Liver (tissue), 10 donors: ENCODE measurements at places on chromosomes 5 and 9. TPM values are rescaled to one million over a fixed set of nuclear protein-coding genes. Genes with fewer than 3 reads are reported as not detected.

MAMDC2 gene
- 1.3 TPM for polyA plus RNA-seq

GRCh38 chr5:133333326-133334150, 278.8 kb downstream of the FSTL4 start:
- no peak overlapping the region for H3K27ac ChIP-seq
- no peaks in the 10 kb centered on the region for H3K36me3 ChIP-seq

PSMD5 gene
- polyA plus RNA-seq, result 10.9 TPM

ZNF354C gene
- polyA plus RNA-seq, result 0.49 TPM

LCN15 gene
- polyA plus RNA-seq, result not detected

GRCh38 chr9:133584559-133585476, 24.4 kb downstream of the FAM163B start:
- no peak overlapping the region for H3K4me3 ChIP-seq
- no peak overlapping the region for H3K27ac ChIP-seq
- DNase-seq, result no peak
- no peaks in the 10 kb centered on the region for H3K36me3 ChIP-seq
- H3K4me1 ChIP-seq, result no peaks in the 10 kb centered on the region
- H3K27me3 ChIP-seq, result peaks cover 2% of the 10 kb centered on the region

DNA sequence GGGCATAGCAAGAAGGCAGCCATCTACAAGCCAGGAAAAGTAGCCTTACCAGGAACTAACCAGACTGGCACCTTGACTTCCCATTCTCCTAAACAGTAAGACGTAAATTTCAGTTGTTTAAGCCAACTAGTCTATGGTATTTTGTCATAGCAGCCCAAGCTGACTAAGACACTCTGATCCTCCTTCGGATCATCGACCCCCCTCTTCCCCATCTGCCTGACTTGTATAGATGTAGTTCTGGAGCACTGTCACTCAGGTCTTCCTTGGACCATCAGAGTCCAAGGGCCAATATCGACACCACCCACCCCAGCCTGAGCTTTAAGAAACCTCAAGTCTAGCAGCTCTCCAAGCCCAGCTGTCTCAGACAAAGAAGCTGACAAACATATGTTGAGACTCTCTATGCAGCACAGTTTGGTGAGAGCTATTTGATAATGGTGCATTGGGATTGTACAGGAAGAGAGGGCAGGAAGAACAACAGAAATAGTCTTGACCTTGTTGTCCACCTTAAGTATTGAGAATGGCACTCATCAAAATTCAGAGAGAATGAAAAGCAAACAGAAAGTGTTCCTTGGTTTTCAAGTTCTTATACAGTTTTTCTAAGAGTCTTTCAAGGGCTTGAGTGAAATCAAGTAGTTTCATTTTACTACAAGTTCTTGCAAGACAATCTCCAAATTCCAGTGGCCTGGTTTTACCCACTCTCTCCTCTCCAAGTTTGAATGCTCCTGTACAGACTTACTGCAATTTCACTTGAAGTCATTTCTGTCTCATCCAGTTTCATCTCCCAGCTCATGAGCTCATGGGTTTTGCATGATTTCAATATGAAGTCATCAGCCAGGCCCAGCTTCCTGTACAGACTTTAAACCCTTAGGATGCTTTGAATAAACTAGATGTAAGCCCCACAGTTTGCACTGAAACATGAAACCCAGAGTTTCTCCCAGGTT, 122.3 kb upstream of the RAI14 start:
- no peaks in the 10 kb centered on the region for H3K4me1 ChIP-seq
- DNase-seq, result no peak
- H3K4me3 ChIP-seq, result no peak overlapping the region
- H3K36me3 ChIP-seq, result no peaks in the 10 kb centered on the region
- H3K27ac ChIP-seq, result no peak overlapping the region

DNA sequence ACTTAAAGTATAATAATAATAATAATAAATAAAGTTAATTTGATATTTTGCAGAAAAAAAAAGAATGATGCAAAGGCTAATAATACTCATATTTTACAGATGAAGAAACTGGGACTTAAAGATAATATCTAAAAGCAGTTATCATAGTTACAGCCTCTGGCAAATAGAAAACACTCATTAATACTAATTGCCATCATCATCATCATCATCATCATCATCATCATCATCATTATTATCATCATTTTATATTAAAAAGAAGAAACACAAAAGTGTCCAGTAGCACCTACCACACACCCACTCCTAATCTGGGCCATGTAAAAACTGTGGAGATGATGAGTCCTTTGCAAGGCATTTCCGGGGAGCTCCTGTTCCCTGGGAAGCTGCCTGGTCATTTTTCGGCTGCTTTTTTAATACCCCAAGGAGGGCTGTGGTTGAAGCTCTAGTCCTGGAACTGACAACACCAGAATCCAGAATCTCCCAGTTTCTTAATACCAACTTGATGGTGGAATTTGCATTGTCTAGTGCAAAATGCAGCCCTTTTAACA, 70.8 kb downstream of the HTR4 start:
- H3K27ac ChIP-seq, result no peak overlapping the region
- H3K4me3 ChIP-seq, result no peak overlapping the region
- no peak for DNase-seq
- H3K36me3 ChIP-seq, result no peaks in the 10 kb centered on the region

DNA sequence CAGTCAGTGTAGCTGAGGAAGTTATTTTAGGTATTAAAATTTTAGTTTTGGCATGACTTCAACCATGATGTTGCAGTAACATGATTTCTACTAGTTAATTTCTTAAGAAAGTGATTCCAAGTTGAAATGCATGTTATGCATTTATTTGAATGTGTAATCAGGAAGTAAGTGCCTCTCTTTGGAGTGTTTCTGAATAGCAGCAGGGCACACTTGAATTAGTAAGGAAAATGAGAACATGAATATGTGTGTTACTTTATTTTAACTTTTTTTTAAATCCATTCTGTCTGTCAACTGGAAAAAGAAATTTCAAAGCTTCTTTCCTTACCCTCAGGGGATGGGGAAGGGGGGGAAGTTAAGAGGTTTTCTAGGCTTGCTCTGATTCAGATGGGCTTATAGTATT, 40.4 kb downstream of the CTNNA1 start:
- H3K27me3 ChIP-seq, result no peaks in the 10 kb centered on the region
- H3K27ac ChIP-seq, result no peak overlapping the region

DNA sequence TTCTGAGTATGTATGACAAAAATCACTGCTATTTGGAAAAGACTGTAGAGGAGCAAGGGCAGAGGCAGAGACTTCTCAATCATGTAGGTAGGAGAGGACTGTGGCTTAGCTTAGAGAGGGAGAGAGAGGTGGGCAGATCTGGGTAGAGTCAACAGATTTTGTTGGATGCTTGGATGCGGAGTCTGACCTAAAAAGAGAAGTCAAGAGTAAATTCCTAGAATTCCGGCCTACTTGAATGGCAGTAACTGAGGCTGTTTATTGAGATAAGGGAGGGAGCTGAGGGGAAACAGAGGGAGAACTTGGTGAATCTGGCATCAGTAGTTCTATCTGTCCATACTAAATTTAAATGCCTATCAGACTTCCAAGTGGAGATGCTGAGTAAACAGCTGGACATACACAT, 2.4 kb downstream of the TICAM2 start:
- no peak overlapping the region for H3K4me3 ChIP-seq
- H3K27me3 ChIP-seq, result no peaks in the 10 kb centered on the region
- DNase-seq, result no peak
- H3K4me1 ChIP-seq, result no peaks in the 10 kb centered on the region
- no peak overlapping the region for H3K27ac ChIP-seq
- no peaks in the 10 kb centered on the region for H3K36me3 ChIP-seq

GRCh38 chr5:132658381-132659302, 669 bp downstream of the IL13 start:
- no peak overlapping the region for H3K4me3 ChIP-seq
- H3K27me3 ChIP-seq, result no peaks in the 10 kb centered on the region
- peak; percentile 31 for DNase-seq
- no peaks in the 10 kb centered on the region for H3K36me3 ChIP-seq
- no peak overlapping the region for H3K27ac ChIP-seq

- H3K27ac ChIP-seq, result peak overlapping the region; percentile 60
- no peaks in the 10 kb centered on the region for H3K36me3 ChIP-seq
- DNase-seq, result no peak
- peaks cover 14% of the 10 kb centered on the region for H3K27me3 ChIP-seq
- H3K4me3 ChIP-seq, result peak overlapping the region; percentile 80
Measured at GRCh38 chr9:86944796-86945727, 2.2 kb downstream of the GAS1 start.

GRCh38 chr5:148980731-148981130, 82.1 kb downstream of the SH3TC2 start:
- H3K27me3 ChIP-seq, result no peaks in the 10 kb centered on the region
- H3K27ac ChIP-seq, result no peak overlapping the region
- H3K4me1 ChIP-seq, result no peaks in the 10 kb centered on the region
- no peak for DNase-seq

CENPP gene
- polyA plus RNA-seq, result 0.89 TPM

CTSL gene
- polyA plus RNA-seq, result 167 TPM

- H3K4me3 ChIP-seq, result no peak overlapping the region
- no peak for DNase-seq
- no peaks in the 10 kb centered on the region for H3K4me1 ChIP-seq
- H3K27me3 ChIP-seq, result no peaks in the 10 kb centered on the region
- no peak overlapping the region for H3K27ac ChIP-seq
Measured at GRCh38 chr5:42759456-42759855, 2.8 kb downstream of the CCDC152 start.

TIFAB gene
- polyA plus RNA-seq, result 0.02 TPM

DNA sequence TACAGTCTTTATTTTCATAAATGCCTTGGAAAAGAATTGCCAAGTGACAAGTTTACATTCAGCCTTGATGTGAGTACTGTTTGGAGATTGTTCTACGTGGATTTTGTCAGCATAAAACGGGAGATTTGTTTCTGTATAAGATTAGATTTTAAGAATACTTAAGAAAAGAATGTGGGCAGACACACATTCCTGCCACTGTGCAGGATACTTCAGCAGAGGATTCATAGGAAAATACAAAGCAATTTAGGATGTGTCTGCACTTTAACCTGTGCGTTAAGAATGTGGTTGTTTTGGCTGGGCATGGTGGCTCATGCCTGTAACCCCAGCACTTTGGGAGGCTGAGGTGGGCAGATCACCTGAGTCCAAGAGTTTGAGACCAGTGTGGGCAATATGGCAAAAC, 37.2 kb downstream of the GPR107 start:
- no peaks in the 10 kb centered on the region for H3K4me1 ChIP-seq
- no peaks in the 10 kb centered on the region for H3K27me3 ChIP-seq
- H3K4me3 ChIP-seq, result no peak overlapping the region

LCN9 gene
- polyA plus RNA-seq, result not detected

ADGRD2 gene
- not detected for polyA plus RNA-seq

GRCh38 chr5:131496400-131496713, 138.7 kb downstream of the RAPGEF6 start:
- peaks cover 19% of the 10 kb centered on the region for H3K4me1 ChIP-seq
- peak overlapping the region; percentile 12 for H3K4me3 ChIP-seq
- DNase-seq, result no peak
- peaks cover 1% of the 10 kb centered on the region for H3K36me3 ChIP-seq

DNA sequence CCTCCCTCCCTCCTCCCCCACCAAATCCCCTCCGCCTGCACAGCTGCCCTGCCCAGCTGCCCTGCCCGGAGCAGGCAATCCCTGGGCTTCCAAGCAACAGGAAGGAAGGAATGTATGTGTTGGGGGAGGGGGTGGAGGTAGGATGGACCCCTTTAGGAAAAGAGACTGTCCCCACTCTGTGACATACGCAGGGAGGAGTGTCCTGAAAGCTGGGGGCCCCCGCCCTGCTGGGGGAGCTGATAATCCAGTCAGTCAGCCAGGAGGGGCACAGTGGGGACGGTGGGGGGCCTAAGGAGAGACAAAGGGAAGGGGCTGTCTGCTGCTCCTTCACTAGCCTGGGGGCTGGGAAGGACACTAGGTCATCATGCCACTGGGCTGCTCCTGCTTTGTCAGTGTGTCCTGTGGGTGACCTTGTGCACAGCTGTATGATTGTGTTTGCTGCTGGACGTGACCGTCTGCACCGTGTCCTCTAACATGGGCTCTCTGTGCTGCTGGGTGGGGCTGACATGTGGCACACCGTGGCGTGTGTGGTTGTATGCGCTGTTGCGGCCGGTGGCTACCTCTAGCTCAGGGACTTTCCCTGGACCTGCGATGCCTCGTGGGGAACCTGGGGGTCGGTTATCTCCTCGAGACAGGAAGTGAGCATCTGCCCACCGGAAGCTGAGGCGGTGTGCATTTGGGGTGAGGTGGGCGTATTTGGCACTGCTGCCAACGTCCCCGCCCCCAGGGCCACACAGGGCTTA, 3.0 kb downstream of the N4BP3 start:
- no peak overlapping the region for H3K27ac ChIP-seq
- H3K4me3 ChIP-seq, result no peak overlapping the region
- H3K4me1 ChIP-seq, result peaks cover 5% of the 10 kb centered on the region
- peaks cover 2% of the 10 kb centered on the region for H3K27me3 ChIP-seq
- DNase-seq, result no peak

ITK gene
- polyA plus RNA-seq, result 0.40 TPM

- no peak overlapping the region for H3K27ac ChIP-seq
- no peaks in the 10 kb centered on the region for H3K27me3 ChIP-seq
- no peak overlapping the region for H3K4me3 ChIP-seq
Measured at GRCh38 chr9:28882529-28882928, 1309.2 kb upstream of the C9orf72 start.

SLC6A18 gene
- not detected for polyA plus RNA-seq

BHMT gene
- 197 TPM for polyA plus RNA-seq
